Naive thymus-derived CD4-positive, alpha-beta T cell (primary cell): ENCODE measurements at places on chromosomes 7 and 10.

GRCh38 chr7:158525648-158526484 is 61.8 kb downstream of the PTPRN2 start:
- no peak for DNase-seq

DNA sequence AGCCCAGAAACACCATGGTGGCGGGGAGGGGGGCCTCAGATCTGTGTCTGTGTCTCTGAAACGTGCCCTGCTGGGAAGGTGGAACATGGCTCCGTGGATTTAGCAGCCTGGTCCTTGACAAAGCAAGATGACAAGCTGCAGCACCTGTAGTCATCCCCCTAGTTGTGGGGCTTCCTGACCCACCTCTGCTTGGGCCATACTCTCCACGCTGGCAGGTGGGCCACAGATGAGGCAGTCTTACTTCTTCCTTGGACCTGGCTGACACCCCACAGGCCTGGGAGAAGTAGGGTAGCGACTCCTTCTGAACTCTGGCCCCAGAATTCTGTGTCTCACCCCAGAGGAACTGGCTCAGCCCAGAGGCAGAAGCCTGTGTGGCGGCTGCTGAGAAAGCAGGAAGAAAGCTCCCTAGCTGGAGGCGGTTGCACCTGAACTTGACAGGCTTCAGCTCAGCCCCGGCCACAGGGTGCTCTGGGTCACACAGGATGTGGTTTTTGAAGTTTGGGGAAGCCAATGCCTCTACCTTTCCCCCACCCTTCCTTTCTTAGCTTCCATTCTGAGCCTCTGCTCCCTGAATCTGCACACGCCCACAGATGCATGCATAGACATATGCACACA is 113.9 kb downstream of the ABLIM1 start:
- DNase-seq: peak; percentile 69

DNA sequence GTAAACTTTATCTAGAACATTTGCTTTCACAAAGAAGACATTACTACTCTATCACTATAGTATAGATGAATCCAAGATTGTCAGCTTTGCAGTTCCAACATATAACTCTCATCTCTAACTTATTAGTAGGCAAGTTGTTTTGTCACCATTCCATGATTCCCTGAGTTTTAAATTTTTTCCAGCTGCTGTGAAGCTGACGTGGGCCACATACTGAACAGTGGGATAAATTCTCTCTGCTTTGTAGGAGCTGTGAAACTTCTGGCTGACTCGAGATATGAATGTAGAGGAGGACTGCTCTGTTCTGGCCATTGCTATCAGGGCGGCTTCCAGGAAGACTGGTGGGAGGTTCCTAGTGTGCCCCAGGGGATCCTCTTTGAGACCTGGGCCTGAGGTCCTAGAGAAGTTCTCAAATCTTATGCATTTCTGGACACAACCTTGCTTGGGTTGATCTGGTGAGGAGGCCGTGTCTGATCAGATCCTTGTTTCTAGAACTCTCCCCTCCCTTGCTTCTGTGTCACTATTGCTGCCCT is 58.0 kb downstream of the LSMEM1 start:
- no peak for DNase-seq

- no peak for DNase-seq
Observed at GRCh38 chr10:113139699-113140098, 189.7 kb downstream of the TCF7L2 start.
